ENCODE measurements at places on chromosomes 7 and 10.

DNA sequence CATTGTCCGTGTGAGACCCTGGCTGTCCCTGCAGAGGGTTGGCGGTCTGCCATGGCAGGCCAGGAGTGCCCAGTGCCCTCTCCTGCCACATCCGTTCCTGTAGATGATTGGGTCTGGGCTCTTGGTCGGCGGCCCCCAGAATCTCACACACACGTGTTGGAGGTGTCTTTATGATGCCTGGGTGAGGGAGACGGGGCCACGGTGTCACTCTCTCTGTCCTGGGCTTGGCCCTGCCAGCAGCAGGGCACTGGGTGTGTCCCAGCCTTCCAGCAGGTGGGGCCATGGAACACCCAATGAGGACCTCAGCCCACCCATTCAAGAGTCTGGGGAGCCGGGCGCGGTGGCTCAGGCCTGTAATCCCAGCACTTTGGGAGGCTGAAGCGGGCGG lies 30.2 kb downstream of the UNC5B start:
- no peak for DNase-seq

GRCh38 chr7:41955893-41956675 lies 253.2 kb upstream of the INHBA start:
- DNase-seq, result peak; percentile 95

DNA sequence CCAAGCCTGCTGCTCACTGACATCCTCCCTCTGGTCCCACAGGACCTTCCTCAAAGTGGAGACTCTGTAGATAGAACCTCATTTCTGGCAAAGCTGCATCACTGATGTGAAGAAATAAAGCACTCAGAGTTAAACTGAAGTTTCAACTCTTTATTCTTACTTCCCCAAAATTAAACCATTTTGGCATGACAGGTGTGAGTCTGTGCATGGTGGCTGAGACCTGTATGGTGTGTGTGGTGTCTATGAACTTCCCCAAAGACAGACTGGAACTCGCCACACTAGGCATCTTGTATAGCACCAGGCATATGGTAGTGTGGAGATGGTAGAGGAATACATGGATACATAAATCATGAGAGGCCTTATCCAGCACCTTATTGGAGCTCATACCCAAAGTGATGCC lies 6.6 kb upstream of the WDFY4 start:
- no peak for DNase-seq

DNA sequence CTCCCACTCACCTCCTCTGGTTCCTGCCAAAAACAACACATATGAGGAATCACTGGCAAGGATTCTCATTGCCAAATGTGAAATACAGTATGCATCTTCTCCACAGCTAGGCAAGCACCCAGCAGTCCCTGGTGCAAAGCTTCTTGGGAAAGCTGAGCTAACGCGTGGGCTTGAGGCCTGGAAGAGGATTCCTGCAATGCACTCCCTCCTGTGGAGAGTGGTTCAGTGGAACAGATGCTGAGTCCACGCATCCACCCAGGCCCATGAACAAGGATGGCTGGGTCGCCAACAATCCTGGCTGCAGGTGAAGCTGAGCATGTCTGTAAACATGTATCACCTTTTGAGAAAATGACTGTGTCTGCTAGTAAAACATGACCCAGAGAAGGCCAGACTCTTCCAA lies 113.2 kb upstream of the CHST15 start:
- DNase-seq, result no peak

DNA sequence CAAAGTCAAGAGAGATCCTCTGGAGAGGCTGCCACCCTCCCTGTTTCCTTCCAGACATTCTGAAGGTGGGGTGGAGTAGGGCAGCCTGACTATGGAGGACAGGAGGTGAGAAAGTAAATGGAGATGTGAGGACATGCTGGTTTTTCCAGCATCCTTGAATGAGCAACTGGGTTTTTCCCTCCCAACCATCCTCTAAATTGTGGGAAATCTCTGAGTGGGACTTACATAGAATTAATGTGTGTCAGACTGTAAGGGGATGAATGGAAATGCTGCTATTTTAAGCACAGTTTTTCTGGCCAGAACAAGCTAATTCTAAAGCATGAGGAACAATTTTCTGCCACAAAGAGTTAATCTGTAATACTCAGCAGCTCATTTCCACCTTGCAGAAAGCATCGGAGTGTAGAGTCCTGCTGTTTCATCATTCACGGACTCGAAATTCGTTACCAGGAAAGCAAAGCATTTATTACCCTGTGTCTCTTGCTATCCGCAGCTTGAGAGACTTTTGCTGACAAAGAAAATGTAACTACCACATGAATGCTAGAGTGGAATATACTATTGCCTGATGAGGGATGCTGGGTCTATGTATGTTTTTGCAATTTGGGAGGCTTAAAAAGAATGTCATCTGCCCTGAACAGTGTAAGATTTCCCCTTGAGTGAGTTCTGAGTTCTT lies 213.0 kb downstream of the CELF2 start:
- no peak for DNase-seq

Measured in RWPE2 (cell line).